ENCODE measurements at places on chromosomes 1 and 21.

DNA sequence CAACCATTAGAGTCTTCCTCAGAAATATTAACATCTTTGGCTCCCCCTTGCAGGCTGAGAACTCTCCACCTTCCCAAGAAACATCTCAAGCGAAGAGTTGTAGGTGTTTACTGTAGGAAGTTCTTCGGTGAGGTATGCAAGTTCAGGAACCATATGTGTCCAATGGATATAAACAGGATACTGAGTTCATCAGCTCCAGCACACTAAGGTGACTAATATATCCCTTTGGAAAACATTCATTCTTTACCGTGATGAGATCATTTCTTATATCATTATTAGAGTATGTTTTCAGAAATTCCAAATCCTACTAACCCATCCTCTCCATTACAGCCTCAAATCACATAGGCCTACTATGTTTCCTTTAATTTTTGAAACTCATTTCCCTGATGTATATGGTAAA, 37.3 kb upstream of the PRMT6 start:
- no peak for DNase-seq

GRCh38 chr1:8002329-8002910, 23.7 kb downstream of the ERRFI1 start:
- DNase-seq = no peak

DNA sequence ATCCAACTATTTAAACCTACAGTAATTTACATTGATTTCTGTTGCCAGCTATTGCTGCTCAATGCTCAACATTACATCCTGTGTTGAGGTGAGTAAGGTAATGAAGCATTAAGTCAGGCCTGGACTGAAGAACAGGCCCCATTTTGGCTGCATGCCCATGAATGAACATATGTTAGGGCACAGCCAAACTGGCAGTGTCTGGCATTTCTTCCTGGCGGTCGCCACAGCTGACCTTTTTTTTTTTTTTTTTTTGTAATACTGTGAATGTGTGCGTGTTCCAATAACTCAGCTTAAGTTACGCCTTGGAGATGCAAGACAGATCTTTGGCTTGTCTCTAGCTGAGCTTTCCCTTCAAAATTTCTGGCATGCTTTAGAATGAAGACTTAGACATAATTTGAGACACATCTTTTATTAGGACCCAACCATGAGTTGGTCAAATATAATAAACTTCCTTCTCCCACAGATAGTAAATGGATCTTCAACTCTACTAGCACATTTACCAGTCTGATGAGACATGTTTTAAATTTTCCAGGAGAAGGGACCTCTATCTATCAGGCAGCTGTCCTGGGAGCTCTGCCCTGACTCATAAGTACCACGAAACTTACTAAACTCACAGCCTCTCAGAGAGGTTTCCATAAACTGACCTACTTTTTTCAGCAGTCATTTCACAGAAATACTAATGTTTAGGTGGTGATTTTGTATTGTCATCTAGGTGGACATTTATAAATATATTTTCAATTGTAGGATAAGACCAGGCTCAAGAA, 341.1 kb upstream of the RUNX1 start:
- DNase-seq = peak; percentile 75

DNA sequence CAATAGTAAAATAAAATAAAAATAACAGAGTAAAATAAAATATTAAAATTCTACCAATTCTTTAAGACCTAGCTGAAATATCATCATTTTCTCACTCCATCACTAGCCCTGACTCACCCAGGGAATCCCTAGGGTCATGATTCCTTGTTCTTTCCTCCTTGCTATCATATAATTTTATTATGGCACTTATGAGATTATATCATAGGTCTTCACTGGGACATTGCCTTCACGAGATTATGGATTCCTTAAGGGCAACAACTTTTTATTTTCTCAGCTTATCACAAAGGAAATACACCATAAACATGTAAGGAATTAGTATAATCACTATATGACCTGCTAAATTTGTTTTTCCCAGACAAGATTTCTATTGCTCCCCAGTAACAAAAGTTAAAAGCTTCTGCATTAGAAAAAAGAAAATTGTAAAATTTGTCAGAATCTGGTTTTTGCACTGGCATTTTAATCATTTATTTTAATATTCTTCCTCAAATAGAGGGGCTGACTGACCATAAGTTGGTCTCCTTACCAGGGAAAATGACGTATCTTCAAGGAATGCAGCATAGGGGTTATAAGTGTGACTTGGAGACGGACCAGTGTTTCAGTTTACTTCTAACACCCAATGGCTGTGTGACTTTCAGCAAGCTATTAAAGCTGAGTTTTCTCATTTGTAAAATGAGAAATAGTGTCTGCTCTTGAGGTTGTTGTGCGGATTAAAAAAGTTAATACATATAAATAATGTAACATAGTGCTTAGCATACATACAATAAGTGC, 8.8 kb upstream of the CLCA4 start:
- peak; percentile 24 for DNase-seq

DNA sequence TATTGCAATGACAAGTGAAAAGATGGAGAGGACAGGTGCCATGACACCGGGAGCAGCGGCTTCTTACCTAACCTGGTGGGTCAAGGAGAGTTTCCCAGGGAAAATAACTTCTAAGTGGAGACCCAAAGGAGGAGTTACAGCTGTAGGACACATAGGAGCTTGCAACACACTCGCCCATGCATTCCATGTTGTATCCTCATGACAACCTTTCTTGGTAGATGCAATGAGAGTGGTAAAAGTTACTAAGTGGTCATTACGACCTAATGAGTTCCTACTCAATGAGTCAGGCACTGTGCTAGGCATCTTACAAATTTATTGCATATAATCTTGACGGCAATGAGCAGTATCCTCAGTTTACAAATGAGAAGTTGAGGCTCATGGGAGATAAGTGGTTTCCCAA, 119.5 kb upstream of the HOOK1 start:
- DNase-seq = peak; percentile 26

- no peak for DNase-seq
These were observed 114.4 kb downstream of the CASZ1 start for GRCh38 chr1:10682108-10682445.

DNA sequence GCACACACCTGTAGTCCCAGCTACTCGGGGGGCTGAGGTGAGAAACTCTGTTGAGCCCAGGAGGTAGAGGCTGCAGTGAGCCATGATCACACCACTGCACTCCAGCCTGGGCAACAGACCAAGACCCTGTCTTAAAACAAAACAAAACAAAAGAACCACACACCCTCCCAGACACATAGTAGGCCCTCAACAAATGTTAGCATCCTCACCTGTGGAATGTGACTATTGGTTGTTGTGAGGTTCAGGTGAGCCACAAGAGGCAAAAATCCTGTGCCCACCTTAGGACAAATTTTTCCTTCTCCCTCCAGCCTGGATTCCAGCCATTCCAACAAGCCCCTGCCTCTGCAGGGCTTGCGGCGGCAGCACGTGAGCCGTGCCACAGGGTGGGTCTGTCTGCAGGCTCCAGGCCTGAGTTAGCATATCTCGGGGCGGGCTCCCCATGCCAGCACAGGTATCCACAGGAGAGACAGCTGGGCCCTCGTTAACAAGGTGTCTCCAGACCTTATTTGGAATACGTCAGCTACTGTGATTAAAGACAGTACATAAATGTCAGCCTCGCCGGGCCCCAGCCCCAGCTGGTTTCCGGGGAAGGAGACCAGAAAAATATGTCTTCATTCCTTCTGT, 17.4 kb downstream of the C1QB start:
- DNase-seq = no peak

DNA sequence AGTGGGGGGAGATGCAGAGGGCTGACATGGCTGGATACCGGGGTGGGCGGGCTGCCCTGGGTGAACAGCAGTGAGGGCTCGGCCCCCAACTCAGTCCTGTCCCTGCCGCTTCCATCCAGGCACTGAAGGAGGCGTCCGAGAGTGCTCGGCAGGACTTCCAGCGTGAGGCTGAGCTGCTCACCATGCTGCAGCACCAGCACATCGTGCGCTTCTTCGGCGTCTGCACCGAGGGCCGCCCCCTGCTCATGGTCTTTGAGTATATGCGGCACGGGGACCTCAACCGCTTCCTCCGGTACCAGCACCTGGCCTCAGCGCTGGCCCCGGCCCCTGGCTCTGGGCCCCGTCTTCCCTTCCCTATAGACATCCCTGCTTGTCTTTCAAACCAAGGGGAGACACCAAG, 15.6 kb downstream of the NTRK1 start:
- no peak for DNase-seq

GRCh38 chr1:150552911-150553289, 3.7 kb downstream of the ADAMTSL4 start:
- no peak for DNase-seq

DNA sequence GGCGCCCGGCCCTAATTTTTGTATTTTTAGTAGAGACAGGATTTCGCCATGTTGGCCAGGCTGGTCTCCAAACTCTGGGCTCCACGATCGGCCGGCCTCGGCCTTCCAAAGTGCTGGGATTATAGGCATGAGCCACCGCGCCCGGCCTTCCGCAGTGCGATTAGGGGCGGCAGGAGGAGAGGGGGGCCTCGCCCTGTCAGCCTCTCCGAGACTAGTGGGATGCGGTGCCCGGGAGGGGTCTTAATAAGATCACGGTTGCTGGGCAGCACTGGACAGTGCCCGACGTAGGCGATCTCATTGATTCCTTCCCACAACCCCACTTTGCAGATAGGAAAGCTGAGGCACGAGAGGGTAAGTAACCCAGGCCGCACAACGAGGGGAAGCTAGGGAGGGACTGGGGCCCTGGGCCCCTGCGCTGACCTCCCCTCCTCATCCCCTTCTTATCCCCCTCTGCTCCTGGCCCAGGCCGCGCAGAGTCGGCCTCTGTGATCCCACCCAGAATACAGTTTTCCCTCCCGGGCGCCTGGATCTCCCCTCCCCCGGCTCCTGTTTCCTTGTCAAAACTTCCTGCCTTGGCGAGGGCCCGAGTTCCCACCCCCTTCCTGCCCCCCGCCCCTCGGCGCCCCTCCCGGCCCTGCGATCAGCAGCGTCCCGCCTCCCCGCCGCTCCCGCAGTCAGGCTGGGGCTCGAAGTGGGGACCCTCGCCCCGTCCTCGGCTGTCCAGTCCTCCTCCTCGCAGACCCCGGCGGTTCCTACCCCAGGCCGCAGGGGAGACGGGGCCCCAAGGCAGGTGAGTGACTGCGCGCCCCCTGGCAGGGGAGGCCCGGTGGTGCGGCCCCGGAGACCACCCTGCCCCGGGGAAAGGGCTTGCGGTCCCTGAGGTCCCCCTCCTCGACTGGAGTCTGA, at the start of gene PEAR1:
TSS of gene PEAR1 (plus strand) at position 671 of the 906 bp plus-strand sequence. CDS start 10,209 bp downstream, outside the sequence.
- DNase-seq = no peak

DNA sequence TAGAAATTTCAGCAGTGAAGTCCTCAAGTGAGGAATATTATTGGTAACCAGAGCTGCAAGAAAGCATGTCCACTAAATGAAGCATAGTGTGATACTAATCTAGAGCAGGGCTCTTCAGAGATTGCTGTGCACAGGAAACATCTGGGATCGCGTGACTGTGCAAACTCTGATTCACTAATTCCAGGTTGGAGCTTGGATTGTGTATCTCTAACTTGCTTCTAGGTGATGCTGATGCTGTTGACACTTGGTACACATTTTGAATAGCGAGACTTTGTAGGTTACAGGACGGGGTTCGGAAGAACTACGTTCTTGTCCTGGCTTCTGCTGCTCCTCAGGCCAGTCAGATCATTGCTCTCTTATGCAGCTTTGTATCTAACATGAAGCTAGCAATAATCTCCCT, 66.5 kb downstream of the PRRX1 start:
- DNase-seq = no peak

GRCh38 chr1:206812471-206812870, 40.2 kb upstream of the IL10 start:
- DNase-seq = peak; percentile 62

DNA sequence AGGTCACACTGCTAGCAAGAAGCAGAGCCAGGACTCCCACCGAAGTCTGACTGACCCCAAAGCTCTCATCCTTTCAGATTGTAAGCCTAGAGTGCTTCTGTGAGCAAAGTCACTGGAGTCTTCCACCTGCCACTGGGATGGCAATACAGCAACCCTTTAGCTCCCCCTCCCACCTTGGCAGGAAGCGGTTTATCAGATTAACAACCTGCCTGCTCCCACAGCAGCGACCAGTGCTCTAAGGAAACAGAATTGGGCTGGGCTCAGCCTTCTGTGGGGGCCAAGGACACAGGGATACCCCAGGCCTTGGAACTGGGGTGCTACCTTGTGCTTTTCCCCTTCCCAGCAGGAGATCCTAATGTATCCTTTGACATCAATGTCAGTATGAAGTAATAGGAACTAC, 76.0 kb downstream of the GFI1 start:
- DNase-seq = no peak

- no peak for DNase-seq
These were observed 18.8 kb downstream of the ODF2L start for GRCh38 chr1:86377341-86377740.

DNA sequence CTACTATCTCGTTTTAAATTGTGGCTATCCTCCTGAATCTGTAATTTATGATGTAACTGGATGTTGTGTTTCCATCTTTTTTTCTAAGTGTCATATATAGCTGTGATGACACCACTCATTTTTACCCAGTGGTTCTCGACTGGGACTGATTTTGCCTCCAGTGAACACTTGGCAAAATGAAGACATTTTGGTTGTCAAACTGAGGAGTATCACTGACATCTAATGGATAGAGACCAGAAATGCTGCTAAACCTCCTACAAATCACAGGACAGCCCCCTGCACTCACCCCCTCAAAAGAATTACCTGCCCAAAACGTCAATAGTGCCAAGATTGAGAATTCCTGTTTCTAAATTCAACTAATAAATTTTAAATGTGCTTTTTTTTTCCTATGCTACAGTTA, 1.9 kb downstream of the TRMT13 start:
- peak; percentile 15 for DNase-seq

GRCh38 chr21:43850728-43851295, 14.2 kb upstream of the AGPAT3 start:
- no peak for DNase-seq

GRCh38 chr1:208207388-208208131, 36.6 kb downstream of the PLXNA2 start:
- peak; percentile 92 for DNase-seq
